Large intestine (tissue), 12 donors: ENCODE measurements at places on chromosomes 7 and 10. TPM values are rescaled to one million over a fixed set of nuclear protein-coding genes. Genes with fewer than 3 reads are reported as not detected.

TMEM229A gene
- polyA plus RNA-seq: 3.7 TPM

KCNIP2 gene
- 21.2 TPM for polyA plus RNA-seq

TEX47 gene
- polyA plus RNA-seq: not detected

HYAL4 gene
- polyA plus RNA-seq: not detected

GRCh38 chr10:86956195-86956847 lies 1.1 kb downstream of the MMRN2 start:
- DNase-seq: no peak

- no peak for DNase-seq
Measured at GRCh38 chr10:14153570-14154055, 177.1 kb downstream of the FRMD4A start.

DNA sequence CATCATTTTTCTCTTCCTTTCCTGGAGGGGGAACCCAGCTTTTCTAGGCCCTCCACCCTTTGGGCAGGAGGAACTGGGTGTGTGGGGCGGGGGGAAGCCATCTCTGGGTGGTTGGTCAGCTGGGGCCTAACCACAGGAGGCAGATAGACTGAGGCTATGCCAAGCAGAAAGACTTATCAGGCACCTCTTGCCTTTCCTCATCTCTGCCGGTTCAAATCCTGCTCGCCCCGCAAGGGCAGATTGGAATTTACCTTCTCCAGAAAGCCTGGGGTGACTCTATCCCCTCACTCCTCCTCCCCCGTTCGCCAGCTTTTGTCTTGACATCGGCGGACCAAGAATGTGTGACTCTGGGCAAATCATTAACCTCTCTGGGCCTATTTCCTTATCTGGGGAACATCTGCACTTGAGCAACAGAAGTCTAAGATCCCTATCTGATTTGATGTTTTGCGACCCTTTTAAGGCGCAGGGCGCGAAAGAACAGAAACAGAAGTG lies 584 bp upstream of the GARS1 start:
- peak; percentile 38 for DNase-seq

DNA sequence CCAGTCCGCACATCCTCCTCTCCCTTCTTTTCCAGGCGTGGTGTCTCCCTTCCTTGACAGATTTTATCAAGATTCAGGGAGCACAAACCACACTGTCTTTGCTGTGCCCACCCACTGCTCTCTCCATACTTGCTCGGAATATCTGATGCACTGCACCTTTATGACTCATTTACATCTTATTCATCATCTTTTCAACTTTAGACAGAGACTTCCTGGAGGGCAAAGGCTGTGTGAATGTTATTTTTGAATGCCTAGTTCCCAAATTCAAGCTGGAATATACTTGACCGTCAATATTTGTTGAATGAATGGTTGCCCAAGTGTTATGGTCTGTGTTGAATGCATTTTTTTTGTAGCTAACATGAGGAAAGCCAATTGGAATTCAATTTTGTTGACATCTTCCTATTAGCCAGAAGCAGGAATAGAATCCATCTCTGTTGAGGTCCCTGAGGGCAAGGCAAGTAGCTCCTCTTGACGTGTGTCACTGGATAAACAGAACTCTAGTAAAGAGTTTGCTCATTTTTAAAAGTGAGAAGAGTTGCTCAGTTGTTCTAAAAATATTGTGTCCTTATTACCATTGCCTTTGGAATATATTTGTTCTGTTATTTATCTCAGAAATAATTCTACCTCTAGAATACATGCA lies 95.0 kb downstream of the KLF6 start:
- DNase-seq: no peak

GRCh38 chr7:138396251-138397070 lies 63.6 kb upstream of the TRIM24 start:
- DNase-seq: peak; percentile 92

DNA sequence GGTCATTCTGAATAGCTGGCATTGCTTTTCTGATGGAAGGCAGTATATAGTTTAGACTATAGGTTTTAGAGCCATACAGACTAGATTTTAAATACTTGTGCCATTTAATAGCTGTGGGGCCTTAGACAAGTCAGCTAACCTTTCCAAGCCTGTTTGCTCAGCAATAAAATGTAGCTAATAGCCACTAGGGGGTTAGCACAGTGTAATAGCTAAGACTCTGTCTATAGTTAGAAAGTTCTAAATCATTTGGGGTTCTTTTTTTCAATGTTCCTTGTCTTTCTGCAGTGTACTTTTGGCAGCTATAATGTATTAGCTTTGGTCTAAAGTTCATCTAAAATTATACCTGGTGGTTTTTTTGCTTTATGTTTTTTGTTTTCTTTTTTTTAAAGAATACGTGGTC lies 7.5 kb upstream of the KIFBP start:
- DNase-seq: no peak

- DNase-seq: no peak
Measured at GRCh38 chr10:71372882-71373495, 23.7 kb upstream of the CDH23 start.

DNA sequence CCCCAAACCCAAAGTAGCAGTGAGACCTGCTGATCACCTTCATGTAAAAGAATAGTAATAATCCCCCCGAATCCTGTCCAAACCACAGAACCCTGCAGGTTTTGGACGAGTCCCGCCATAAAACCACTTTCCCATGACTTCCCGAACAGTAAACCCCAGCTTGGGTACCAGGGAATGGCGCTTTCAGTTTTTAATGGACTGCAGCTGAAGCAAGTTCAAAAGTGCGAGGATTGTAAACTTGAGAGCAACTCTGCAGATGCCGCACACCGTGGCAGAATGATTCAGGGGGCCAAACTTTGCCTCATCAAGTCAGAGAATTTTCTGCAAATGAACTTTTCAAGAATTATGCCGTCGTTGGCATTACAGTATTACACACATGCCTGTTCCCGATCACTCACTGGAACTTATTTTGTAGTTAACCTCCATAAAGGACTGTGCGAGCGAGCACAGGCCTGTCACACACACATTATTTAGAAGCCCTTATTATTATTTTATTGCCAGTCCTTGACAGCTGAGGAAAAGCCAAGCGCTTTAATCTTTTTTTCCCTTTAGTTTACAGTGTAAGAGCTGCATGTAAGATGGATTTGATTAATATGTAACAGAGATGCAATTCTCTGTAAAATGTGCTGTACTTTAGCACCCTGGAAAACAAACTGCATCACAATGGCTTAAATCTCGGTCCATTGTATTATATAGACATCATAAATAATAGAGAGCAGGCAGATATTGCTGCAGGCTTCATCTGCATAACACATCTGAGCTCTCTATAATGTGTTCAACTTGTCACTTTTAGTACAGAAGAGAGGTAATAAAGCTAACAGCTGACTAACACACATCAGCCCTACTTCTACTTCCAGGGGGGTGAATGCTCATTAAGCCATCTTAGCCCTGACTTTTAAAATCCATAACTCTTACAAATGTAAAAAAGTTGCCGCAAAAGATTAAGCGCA lies 493.5 kb upstream of the GALNT17 start:
- DNase-seq: peak; percentile 6

GRCh38 chr10:55287346-55287745 lies 486.3 kb upstream of the PCDH15 start:
- DNase-seq: no peak
